Right cardiac atrium (tissue), 5 donors: ENCODE measurements at places on chromosomes 5 and 9. TPM values are rescaled to one million over a fixed set of nuclear protein-coding genes. Genes with fewer than 3 reads are reported as not detected.

DBH gene
- 0.09 TPM for total RNA-seq

PCDHA4 gene
- total RNA-seq: 0.21 TPM

PCDHA6 gene
- not detected for total RNA-seq

SLC27A6 gene
- total RNA-seq: 29.7 TPM

GPX8 gene
- total RNA-seq: 15.7 TPM

LHFPL2 gene
- 10.9 TPM for total RNA-seq

ADAMTS2 gene
- total RNA-seq: 14.7 TPM

IL13 gene
- not detected for total RNA-seq

HK3 gene
- total RNA-seq: 15.4 TPM

SLC6A7 gene
- total RNA-seq: not detected

ARHGAP26 gene
- total RNA-seq: 48.7 TPM

CD180 gene
- 0.48 TPM for total RNA-seq

THBS4 gene
- total RNA-seq: 9.1 TPM

ANKRD33B gene
- 2.3 TPM for total RNA-seq

CDC25C gene
- total RNA-seq: not detected

TAS2R1 gene
- total RNA-seq: not detected

FGFR4 gene
- 3.5 TPM for total RNA-seq

CDH9 gene
- total RNA-seq: not detected

DEPDC1B gene
- total RNA-seq: not detected

EGFLAM gene
- total RNA-seq: 4.5 TPM

ADAMTS6 gene
- total RNA-seq: 0.86 TPM

SPATA31D4 gene
- not detected for total RNA-seq

DNAJC25 gene
- total RNA-seq: 5.9 TPM

SLC6A3 gene
- total RNA-seq: not detected

MAP1B gene
- total RNA-seq: 196 TPM

SUSD1 gene
- total RNA-seq: 13.3 TPM

PRLR gene
- total RNA-seq: 1.6 TPM

LRRC19 gene
- not detected for total RNA-seq

RMI1 gene
- 2.3 TPM for total RNA-seq

OLFML2A gene
- total RNA-seq: 32.9 TPM

WNK2 gene
- total RNA-seq: 246 TPM

GLDC gene
- total RNA-seq: 0.65 TPM

CSF2 gene
- total RNA-seq: not detected

SPATA31E1 gene
- not detected for total RNA-seq

SPINK4 gene
- total RNA-seq: not detected

MTAP gene
- total RNA-seq: 22.3 TPM
